ENCODE measurements at places on chromosomes 3 and 15. TPM values are rescaled to one million over a fixed set of nuclear protein-coding genes. Genes with fewer than 3 reads are reported as not detected.

GRCh38 chr3:108838436-108838835 lies 15.8 kb downstream of the TRAT1 start:
- DNase-seq, result no peak

GRCh38 chr15:38046257-38047051 lies 112.0 kb downstream of the TMCO5A start:
- DNase-seq, result no peak

ANKRD63 gene
- total RNA-seq, result not detected

DNA sequence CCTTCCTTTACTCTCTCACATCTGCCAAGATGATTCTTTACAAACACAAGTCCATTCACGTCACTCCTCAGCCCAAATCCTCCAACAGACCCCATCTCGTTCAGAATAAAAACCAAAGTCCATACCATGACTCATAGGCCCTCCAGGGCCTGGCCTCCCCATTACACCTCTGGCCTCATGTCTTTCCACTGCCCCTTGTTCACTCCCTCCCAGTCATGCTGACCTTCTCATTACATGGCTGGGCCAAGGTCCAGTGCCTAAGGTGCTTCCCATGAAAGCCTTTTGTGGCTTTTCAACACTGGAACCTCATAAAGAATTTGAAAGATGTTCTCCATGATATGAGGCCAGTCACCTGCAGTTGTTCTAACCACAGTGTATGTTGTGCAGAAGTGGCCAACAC lies 44.5 kb downstream of the NEK10 start:
- DNase-seq, result no peak

DNA sequence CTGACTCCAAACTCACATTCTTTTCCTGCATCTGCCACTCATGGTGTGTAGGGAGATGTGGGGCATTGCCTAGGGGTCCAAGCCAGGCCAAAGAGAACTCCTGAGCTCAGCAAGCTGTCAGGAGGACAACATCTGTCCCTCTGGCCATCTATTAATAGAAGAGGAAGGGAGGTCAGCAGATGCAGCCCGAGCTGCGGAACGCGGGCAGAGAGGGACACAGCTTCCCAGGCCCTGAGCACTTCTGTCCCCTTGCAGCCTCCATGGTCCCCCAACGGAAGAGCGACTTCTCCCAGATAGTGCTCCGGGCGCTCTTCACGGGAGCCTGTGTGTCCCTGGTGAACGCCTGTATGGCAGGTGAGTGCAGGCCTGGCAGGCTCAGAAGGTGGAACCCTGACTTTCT lies 37.3 kb upstream of the PDE8A start:
- DNase-seq, result no peak

DNA sequence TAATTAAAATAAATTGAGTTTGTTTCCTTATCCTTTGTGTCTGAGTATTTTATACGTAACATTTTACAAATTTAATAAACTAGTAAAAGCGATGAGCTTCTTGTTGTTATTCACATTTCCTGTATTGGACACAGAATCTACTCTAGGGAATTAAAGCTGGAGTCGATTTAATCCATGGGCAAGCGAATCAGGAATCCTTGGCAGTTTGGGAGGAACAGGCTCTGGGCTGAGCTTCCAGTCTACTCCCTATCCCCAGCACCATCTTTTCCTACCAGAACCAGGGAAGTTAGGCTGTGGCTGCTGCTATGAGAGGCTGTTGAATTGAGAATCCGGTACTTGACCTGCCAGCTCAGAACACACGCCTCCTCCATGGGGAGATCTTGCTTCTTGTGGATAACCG lies 437.3 kb upstream of the TPM1 start:
- DNase-seq, result no peak

CCDC51 gene
- 49.6 TPM for total RNA-seq

DNA sequence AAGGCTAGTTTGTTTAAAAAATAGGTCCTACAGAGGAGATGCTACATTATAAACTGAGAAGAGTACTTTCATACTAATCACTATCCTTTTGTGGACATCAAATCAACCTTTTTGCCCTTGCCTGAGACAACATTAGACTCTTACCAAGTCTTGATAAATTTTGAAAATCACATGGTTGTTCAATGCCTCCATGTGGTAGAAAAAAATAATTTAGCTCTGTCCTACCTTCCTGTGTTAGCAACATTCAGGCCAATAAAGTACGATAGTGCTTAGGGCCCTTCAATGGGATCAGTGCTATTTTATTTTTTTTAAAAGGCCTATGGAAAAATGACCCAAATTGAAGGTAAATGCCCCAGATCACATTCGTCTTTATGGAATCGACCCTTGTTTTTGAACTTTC lies 5.0 kb upstream of the UBE2E1 start:
- no peak for DNase-seq

DNA sequence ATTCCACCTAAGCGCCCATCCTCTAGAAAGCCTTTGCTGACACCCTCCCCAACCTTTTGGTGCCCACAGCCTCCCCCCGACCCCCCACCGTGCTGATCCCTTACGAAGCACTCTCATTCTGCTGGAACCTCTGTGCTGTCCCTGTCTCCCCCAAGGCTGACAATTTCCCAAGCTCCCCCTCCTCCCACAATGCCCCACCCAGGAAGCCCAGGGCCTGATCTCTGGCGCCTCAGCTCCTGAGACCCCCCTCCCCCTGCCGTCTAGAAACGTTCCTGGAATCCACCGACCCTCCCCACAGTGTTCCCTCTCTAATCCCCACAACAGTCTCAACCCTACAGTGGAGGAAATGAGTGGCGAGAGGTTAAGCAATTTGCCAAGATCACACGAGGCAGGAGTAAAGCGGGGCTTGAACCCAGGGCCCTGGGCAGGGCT lies 18.3 kb downstream of the MYL3 start:
- DNase-seq, result no peak

AGBL1 gene
- total RNA-seq, result not detected

- DNase-seq, result no peak
Observed at GRCh38 chr15:38605744-38606143, 41.1 kb upstream of the RASGRP1 start.

ZMYND10 gene
- 10.8 TPM for total RNA-seq

GRCh38 chr15:80099241-80099640 lies 39.8 kb downstream of the ZFAND6 start:
- no peak for DNase-seq

GRCh38 chr3:119783255-119783654 lies 1.4 kb downstream of the NR1I2 start:
- DNase-seq, result no peak

DNA sequence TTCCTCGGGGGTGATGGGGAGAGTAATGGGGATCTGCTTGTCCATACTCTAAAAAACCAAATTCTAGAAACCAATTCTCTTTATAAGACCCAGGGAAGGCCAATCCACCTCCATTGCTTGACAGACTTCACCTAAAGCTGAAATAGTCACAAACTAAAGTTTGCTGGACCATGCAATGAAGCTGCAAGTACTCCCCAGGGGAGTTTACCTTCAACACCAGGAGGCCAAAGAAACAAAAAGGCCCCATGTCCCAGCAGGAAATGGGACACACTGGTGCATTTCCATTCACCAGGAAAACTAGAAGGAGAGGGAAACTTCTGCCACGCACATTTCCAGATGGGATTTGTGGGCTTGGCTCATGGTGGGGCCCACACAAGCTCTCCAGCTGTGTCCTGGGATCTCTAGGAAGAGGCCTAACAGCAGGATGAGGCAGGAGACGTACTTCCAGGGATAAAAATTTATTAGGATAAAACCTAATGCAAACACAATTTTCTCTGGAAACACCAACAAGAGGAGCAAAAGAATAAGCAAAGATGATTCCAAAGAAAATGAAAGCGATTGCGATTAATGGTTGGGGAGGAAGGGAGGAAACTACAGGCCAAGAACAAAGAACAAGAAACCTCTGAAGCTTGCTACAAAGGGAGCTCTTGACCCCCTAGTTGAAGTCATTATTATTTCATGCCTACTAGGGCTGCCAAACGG lies 238.0 kb upstream of the LRTM1 start:
- no peak for DNase-seq

DNA sequence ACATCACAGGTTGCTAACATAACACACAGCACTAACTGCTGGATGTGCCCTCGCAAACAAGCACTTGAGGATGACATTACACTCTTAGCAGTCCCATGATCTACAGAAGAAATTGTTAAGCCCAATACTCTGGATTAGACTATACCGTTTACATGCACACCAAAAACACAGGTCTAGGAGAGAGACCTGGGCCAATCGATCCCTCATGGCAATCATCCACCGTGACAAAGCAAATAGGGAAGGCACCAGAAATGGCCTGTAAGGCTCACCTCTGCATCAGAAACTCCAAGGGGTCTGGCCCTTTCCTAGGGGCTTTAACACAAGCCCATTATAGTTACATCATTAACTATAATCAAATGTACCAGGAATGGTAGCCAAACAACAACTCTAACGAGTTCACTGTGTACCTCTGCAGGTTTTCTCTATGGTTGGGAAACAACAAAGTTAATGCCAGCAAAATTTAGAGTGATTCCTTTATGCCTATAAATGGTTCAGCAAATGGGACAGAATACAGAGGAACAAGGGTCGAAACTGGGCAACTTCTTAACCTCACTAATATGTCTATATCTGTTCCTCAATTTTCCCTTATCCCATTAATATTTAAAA lies 18.5 kb downstream of the TRANK1 start:
- no peak for DNase-seq

DNA sequence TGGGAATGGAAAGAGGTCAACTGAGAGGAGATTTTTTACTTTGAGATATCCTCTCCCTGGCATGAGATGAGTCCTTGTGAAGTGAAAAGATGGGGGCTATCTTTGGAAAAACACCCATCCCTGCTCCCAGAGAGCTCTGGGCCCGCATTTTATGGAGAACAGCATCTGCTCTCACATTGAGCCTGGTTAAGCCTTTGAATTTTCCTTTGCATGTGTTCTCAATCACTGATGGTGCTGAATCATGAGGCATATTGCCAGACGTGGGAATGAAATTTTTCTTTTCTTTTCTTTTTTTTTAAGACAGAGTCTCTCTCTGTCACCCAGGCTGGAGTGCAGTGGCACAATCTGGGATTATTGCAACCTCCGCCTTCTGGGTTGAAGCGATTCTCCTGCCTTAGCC lies 24.4 kb downstream of the TMEM45A start:
- no peak for DNase-seq

DNA sequence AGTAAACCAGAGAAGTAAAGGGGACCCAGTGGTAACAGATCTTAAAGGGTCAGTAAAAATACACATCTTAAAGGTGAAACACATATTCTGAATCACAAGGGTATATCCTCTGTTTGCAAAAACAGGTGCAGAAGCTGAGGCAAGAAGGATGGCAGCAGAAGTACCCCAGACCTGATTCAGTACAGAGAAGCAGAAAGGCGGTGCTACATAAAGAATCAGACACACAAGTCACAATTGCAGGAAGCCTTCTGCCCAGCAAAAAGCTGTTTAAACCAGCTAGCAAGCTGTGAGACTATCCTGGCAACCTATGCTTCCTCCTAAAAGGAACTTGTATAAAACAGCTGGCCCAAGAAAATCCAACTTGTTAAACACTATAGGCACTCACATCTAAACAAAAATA lies 49.4 kb downstream of the ZNF280D start:
- no peak for DNase-seq

SST gene
- 309 TPM for total RNA-seq

DNA sequence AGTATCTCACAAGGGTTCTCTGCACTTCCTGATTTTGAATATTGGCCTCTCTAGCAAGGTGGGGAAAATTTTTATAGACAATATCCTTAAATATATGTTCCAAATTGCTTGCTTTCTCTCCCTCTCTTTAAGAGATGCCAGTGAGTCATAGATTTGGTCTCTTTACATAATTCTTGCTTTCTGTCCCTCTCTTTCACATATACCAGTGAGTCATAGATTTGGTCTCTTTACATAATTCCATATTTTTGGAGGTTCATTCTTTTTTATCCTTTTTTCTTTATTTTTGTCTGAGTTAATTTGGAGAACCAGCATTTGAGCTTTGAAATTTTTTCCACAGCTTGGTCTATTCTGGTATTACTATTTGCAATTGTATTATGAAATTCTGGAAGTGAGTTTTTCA lies 77.7 kb upstream of the NUDT16 start:
- DNase-seq, result no peak

- no peak for DNase-seq
Observed at GRCh38 chr3:134624537-134625287, 26.1 kb downstream of the KY start.

- no peak for DNase-seq
Observed at GRCh38 chr3:81274671-81275070, 486.8 kb downstream of the GBE1 start.

DNA sequence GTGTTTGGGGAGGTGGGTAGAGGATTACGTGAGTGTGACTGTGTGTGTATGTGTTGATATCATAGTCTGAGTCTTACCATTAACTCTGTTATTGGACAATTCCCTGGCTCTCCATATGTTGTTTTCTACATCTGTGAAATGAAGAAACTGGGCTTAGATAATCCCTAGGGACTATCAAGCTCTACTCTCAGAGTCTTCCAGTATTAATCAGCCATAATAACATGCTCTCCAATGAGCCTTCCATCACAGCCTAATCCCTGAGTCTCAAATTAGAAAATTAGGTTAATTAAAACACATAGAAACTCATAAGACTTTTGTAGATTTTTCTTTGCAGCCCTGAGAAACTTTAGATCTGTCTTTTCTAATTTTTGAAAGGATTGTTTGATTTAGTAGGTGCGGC lies 404.2 kb upstream of the RARB start:
- DNase-seq, result no peak

GRCh38 chr3:12501360-12502020 lies 17.2 kb downstream of the TSEN2 start:
- no peak for DNase-seq

All from Caki2 (cell line).